NCI-H460 (cell line): ENCODE measurements at places on chromosomes 2 and 18.
A peak's percentile ranks its signal among the peaks of the same experiment; 100 is the strongest.

GRCh38 chr2:196500686-196501431, 138.7 kb upstream of the CCDC150 start:
- DNase-seq, result peak; percentile 27

- DNase-seq, result peak; percentile 57
Observed at GRCh38 chr2:237744613-237745249, 53.8 kb upstream of the RBM44 start.

- no peak for DNase-seq
Observed at GRCh38 chr2:236673823-236674185, 104.2 kb downstream of the ACKR3 start.

GRCh38 chr2:128155970-128156369, 65.0 kb downstream of the UGGT1 start:
- DNase-seq, result no peak

- DNase-seq, result peak; percentile 51
Observed at GRCh38 chr18:9137168-9138066, 836 bp downstream of the ANKRD12 start.

DNA sequence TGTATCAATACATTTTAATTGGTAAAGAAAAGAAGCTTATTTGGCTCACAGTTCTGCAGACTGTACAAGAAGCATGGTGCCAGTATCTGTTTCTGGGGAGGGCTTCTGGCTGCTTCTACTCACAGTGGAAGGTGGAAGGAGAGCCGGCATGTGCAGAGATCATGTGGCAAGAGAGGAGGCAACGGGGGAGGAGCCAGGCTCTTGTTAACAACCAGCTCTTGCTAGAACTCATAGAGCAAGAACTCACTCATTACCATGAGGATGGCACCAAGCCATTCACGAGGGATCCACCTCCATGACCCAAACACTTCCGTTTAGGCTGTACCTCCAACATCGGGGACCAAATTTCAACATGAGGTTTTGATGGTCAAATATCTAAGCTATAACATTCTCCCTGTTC, 7.5 kb downstream of the PARD6G start:
- no peak for DNase-seq

- DNase-seq, result no peak
Observed at GRCh38 chr2:30492185-30492584, 45.1 kb downstream of the LCLAT1 start.

GRCh38 chr2:223815186-223815883, 22.0 kb downstream of the AP1S3 start:
- DNase-seq, result peak; percentile 55

- no peak for DNase-seq
Observed at GRCh38 chr2:85920810-85921545, 32.2 kb upstream of the ST3GAL5 start.

- DNase-seq, result no peak
Observed at GRCh38 chr2:172357442-172357841, 69.9 kb upstream of the ITGA6 start.

DNA sequence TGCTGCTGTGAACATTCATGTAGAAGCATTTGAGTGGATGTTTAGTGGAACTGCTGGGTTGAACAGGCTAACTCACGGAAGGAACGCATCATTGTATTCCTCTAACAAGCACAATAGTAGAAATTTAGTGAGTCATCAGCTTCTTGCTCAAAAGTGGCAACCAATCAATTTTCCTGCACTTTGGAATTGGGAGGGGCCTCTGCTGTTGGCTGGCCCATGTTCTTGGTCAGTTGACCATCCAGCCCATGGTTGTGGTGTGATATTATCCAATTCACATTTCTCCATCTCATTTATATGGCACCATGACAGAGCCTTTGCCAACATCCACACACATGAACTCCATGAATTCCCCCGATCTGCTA, 95.0 kb downstream of the TNFRSF11A start:
- no peak for DNase-seq

- no peak for DNase-seq
Observed at GRCh38 chr18:3447068-3447894, 2.7 kb upstream of the TGIF1 start.

- no peak for DNase-seq
Observed at GRCh38 chr2:23772056-23772455, 154.9 kb downstream of the ATAD2B start.

DNA sequence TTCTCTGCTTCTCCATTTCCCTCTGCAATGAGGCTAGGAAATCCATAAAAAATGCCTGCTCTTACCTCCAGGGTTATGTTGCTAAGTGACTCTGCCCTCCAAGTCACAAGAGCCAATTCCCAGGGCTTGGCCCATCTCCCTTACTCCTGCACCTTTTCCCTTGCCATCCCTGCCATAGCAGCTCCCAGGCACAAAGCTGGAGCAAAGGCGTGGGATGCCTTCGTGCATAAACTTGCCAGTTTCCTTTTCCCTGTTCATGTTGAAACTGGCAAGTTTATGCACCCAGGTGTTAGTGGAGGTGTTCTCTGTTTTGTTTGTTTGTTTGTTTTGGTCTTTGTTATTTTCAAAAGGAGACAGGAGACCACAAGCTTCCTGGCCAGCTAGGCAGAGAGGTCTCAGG, 195.1 kb downstream of the ACKR3 start:
- no peak for DNase-seq

- no peak for DNase-seq
Observed at GRCh38 chr2:123644053-123644452, 381.0 kb upstream of the CNTNAP5 start.
